ENCODE measurements at places on chromosomes 2 and 18.

DNA sequence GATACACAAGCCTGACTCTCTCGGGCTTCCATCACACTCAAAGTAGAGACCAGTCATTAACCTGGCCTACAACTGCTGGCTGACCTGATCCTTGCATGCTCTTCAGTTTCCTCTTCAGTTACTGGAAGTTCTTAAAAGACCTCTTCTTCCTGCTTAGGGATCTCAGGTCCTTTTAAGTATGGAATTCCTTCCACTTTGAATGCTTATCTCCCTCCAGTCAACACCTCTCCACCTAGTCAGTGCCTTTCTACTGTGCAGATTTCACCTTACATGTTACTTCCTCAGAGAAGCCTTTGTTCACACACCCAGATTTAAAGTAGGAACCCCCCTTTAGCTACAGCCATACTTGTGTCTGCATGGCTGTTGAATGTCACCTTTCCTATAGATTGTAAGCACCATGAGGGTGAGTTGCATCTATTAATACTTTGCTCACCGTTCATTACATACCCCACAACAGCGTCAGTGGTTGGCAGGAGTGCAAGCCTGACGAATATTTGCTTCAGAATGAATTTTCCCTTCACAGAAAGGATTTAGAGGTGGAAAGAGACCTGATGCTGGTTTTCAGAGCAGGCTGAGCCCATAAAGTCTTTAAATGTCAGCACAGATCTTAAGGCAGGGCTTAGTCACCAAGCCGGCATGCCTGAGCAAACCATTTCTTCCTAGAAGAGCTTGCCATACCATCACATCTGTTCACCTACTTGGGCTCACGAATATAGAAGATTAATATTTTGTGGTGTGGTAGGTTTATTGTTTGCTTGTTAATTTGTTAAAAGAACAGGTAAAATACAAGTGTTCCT, 90.1 kb downstream of the ACVR1 start:
- DNase-seq, result no peak

GRCh38 chr2:30588994-30589393, 141.9 kb downstream of the LCLAT1 start:
- DNase-seq, result no peak

DNA sequence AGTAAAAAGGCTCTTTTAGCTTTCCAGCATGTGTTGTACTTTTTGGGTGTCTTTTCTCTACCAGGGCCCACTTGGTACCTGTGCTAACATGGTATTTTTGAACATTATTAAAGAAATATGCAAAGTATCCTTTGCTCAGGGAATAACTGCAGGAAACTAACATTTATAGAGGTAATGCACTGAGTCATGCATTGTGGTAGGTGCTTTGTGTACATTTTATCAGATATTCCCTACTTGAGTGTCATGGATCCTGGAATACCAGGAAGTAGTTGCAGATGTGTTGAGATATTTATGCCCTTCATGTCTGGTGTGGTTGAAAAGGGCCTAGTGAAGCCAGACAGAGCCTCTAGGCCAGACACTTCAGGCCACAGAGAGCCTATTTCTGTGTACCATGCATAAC, 215.5 kb upstream of the CYRIA start:
- DNase-seq, result no peak

DNA sequence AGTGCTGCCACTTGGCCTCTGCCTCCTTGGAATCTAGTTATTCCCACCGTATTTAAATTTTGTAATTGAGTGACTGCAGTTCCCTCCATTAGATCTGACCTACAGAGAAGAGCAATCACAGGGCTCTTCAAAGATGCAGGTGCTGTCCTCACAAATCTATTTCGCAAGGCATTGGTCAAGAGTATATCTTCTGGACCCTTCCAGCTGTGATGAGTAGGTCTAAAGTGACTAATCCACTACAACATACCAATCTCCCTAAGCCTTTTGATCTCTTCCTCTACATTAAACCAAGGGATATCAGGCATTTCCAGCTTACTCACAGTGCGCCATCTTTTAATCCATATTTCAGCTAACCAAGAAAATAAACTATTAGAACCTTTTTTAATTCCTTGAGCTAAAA, 65.1 kb upstream of the COL3A1 start:
- DNase-seq, result no peak

- no peak for DNase-seq
These were observed 111.0 kb downstream of the GYPC start for GRCh38 chr2:126766969-126767296.

DNA sequence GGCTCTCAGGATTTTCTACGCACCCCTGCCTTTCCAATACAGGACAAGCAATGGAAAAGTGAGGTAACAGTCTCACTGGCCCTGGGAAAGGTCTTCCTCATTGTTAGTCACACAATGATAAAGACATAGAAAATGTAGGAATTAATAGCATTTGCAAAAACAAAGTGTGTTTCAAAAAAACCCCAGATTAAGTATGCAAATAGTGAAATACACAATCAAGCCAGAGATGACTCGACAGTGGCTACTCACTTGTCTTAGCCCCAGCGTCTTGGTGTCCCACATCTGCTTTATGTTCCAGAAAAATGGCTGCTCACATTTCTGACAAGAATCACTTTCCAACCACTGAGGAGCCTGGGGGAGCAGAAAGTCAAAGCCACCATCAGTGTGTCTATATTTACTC, 47.0 kb upstream of the AP1S3 start:
- DNase-seq, result no peak

GRCh38 chr2:1478311-1479305, 65.3 kb downstream of the TPO start:
- no peak for DNase-seq

DNA sequence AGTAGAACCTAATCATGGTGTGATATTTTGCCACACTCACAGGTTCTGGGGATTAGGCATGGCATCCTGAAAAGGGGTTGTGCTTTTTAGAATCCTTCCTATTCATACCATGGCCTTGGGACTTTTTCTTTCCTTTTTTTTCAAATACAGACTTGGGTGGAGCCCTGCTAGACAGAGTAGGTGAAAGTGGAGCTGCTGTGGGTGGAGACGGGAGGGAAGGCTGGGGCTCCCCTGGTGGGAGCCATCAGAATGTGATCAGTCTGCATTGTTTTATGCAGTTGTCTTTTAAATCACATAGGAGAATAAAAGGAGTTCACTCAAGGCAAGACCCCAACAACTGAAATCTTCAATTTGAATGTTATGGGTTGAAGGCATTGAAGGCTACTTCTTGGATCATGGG, 130.2 kb downstream of the VAPA start:
- DNase-seq, result no peak

GRCh38 chr2:156057647-156058046, 274.9 kb downstream of the NR4A2 start:
- no peak for DNase-seq

DNA sequence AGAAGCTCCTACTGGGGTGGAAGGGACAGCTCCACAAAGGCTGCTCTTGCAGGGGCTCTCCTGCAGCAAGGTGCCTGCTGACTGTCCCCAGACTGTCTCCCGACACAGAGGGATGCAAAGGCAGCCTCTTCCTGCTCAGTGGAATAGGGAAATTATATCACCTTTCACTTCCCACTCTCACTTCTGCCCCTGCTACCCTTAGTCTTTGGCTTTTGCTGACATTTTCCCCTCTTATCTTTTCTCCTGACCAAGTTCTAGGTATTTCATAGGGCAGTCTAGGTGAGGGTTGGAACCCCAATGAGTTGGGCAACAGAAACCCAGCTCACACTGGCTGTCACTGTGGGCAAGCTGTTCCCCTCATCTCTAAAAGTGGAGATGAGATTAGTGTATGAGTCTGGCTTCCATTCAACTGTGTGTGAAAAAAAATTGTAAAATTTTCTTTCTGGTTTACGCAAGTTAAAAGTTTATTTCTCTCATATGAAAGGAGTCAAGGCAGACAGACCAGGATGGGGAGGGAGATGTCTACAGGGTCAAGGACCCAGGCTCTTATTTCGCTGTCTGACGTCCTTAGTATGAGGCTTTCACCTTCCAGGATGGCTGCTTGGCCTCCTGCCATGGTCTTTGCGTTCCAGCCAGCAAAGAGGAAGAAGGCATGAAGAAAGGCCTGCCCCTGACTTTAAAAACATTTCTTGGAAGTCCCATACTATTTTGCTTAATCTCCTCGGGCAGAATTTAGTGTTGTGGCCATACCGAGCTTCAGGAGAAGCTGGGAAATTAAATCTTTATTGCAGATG, 7.5 kb upstream of the MOCOS start:
- DNase-seq, result no peak

GRCh38 chr2:46072101-46072820, 224.9 kb upstream of the EPAS1 start:
- no peak for DNase-seq

GRCh38 chr2:25042321-25043240, 705 bp downstream of the EFR3B start:
- DNase-seq, result no peak

- DNase-seq, result no peak
These were observed 20.2 kb downstream of the PSTPIP2 start for GRCh38 chr18:46051731-46052461.

- no peak for DNase-seq
These were observed 102.6 kb downstream of the RTN4 start for GRCh38 chr2:54947646-54948045.

- no peak for DNase-seq
These were observed 50.0 kb upstream of the ACYP2 start for GRCh38 chr2:54065411-54065810.

- no peak for DNase-seq
These were observed 19.5 kb upstream of the SLC9A4 start for GRCh38 chr2:102453501-102453900.

- no peak for DNase-seq
These were observed 233.8 kb upstream of the SPRED2 start for GRCh38 chr2:65666156-65666725.

GRCh38 chr18:70384181-70384790, 95.4 kb downstream of the SOCS6 start:
- DNase-seq, result no peak

- DNase-seq, result no peak
These were observed 19.1 kb upstream of the SLC20A1 start for GRCh38 chr2:112626604-112627059.

- no peak for DNase-seq
These were observed 85.0 kb downstream of the PTH2R start for GRCh38 chr2:208491641-208492040.

- DNase-seq, result no peak
These were observed 8.9 kb upstream of the LRRFIP1 start for GRCh38 chr2:237618449-237618848.

DNA sequence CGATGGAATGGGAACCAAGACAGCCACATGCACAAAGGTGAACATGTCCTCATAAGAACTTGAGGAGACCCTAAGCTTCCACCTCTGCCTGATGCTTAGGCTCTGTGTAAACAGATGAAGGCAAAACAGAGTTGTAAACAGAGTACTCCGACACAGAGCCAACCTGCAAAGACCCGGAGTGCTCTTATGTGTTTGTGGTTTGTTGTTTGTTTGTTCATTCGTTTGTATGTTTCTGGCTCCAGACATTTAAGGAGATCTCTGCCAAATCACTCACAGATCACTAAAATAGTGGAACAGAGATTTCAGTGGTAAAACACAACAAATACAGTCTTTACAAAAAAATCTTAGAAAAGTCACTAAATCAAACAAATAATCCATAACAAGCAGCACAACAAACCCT, 294.9 kb downstream of the EIPR1 start:
- no peak for DNase-seq

DNA sequence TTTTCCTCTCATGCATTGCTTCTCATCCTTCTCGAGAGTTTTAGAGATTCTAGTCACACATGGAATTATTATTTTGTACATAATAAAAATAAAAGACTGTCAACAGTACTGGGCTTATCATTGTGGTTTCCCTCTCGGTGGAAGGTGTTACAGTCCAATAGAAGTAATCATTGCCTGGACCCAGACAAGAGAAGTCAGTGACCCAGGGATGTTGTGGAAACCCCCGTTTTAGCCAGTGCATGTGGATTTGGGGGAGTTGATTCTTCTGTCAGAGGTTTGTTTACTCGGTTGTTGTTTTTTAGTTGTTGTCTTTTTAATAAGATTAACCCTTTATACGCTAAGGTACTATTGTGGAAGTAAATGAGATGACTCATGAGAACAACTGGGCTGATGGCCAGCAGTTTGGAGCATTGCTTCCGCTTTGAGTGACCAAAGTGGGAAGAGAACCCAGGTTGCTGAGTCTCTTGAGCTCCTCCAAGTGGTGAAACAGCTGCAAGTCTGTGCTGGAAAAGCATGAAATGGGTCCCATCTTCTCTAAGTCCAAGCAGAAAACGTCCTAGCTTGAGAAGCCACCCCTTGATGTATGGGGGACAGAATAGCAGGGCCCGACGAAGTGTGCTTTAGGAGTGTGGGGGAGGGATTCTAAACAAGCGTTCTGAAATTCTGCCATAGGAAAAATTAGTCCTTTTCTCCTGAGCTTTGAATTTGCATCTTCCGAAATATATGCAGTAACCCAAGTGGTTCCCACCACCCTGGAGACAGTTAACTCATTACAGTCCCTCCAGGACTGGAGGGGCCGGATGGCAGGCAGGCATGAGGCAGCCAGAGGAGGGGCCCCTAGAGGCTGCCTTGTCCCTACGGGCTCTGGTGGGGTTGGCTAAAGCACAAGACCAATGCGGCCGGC, 61.8 kb upstream of the GPR45 start:
- DNase-seq, result no peak

GRCh38 chr2:11861044-11861443, 114.6 kb downstream of the LPIN1 start:
- no peak for DNase-seq

DNA sequence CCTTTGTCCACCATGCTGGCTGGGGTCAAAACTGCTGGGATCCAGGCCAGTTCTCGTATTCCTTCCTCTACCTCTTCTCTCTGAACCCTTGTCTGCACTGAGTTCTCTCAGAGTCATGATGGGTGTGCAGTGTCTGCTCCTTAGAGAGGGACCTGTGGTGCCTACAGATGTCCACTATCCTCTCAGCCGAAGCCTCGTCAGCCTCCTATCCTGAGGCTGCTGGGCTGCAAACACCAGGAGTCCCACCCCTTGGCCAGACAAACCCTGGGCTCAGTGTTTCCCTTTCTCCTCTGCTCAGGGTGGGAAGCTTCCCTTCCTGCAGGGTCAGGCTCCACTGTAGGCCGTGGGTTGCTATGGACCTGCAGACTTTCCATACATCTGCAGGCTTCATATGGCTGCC, 2.3 kb downstream of the INPP5D start:
- DNase-seq, result no peak

DNA sequence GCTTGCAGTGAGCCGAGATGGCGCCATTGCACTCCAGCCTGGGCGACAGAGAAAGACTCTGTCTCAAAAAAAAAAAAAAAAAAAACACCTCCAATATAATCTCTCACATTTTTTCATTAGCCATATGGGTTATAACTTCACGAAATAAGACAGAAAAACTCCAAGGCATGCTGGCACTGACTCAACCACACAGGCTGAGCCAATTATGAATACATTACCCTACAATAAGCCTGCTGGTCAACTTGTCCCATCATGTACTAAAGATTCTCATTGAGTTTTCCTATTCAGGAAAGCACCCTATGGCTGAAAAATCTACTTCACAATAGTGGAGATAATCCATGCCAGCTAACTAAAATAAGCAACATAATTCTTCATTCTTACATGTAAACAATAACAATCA, 12.8 kb upstream of the MAP3K20 start:
- no peak for DNase-seq

- DNase-seq, result no peak
These were observed 139.5 kb upstream of the LRATD1 start for GRCh38 chr2:14492920-14493503.

- no peak for DNase-seq
These were observed 60.2 kb downstream of the LYPD6B start for GRCh38 chr2:149098701-149099100.

- DNase-seq, result no peak
These were observed 113.7 kb downstream of the CLIP4 start for GRCh38 chr2:29228947-29229346.

- DNase-seq, result no peak
These were observed 6.6 kb upstream of the CYP27C1 start for GRCh38 chr2:127226520-127227263.

GRCh38 chr2:42859006-42859552, 66.7 kb upstream of the HAAO start:
- DNase-seq, result peak; percentile 57

All from stimulated activated CD4-positive, alpha-beta T cell treated with anti-CD3 and anti-CD28 coated beads, Interleukin-1b, Interleukin-23, amount 100 ng/mL, for 1 hour (primary cell).